Myocyte (in vitro differentiated cells): ENCODE measurements at places on chromosomes 12 and 14.
A peak's percentile ranks its signal among the peaks of the same experiment; 100 is the strongest.

GRCh38 chr14:51962711-51963110, 26.6 kb upstream of the RTRAF start:
- DNase-seq: no peak

GRCh38 chr12:85357609-85358008, 77.6 kb downstream of the ALX1 start:
- DNase-seq: no peak

DNA sequence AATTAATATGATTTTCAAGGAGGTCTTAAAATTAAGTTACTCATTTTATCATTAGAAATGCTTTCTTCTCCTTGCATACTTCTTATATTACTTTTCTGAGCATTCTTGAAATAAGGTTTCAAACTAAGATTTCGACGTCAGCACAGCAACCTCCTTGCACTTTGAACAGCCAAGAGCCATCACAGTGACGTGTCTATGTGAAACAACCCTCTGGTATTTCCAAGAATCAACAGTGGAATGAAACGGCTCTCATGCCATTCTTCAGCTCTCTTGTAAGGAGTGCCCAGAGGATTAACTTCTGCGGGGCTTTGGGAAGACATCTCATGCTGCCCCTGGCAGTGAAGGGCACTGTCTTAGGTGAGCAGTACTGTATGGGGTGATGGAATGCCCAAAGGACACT, 109.2 kb downstream of the EFCAB11 start:
- peak; percentile 52 for DNase-seq

DNA sequence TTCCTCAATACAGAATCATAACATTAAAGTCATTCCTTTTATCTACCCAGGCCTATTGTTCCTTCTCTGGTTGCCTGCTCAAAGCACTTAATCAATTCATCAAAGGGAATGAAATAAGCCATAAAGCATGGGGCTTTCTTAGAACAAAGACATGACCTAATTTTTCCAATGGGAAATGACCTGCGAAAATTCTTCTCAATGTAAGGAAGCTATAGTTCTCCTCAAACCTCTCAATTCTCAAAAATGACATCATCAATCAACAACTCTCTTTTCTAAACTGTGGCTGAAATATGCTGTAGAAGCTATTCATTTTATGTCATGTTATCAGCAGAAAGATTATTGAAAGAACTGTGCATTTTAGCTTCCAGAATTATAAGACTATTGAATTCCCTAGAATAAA, 116.0 kb upstream of the PTPRR start:
- DNase-seq: no peak

- DNase-seq: no peak
Measured at GRCh38 chr12:55915482-55915859, 12.2 kb downstream of the PYM1 start.

- peak; percentile 59 for DNase-seq
Measured at GRCh38 chr14:58747181-58747580, 109.4 kb downstream of the DACT1 start.

GRCh38 chr12:101642115-101643067, 47.6 kb downstream of the MYBPC1 start:
- DNase-seq: no peak

DNA sequence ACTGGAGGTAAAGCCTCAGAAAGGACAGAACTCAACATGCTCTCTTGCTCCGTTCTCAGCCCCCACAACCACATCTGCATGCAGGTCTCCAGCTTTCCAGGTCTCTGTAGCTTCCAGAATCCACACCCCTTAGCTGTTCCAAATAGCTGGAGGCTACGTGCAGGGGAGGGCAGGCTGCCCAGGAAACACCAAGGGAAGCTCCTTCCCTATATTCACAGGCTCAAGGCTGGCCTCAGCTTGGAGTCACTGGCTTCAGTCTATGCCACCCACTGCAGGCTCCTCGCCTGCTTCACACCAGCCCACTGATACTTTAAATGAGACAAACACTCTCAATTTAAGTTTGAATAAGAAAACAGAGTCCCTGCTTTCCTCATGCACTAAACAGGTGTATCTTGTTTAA, 73.3 kb downstream of the ASCL4 start:
- DNase-seq: no peak

DNA sequence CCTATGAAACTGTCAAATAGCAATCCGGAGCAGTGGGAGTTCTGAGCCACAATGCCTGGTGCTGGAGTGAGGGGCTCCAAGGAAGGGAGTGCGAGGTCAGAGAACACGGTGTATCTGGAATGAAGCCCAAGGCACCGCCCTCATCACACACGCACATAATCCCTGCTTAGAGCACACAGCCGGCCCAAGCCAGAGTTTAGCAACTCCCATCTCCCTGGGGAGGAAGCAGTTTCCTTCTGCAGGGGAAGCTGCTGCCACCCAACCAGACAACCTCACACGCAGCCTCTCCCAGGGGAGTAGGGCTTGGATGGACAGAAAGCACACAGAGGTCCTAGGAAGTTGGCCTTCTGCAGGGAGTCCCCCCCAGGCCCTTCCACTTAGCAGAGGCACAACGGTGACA, 31.3 kb downstream of the ACTN1 start:
- DNase-seq: peak; percentile 68

GRCh38 chr12:66976526-66976925, 292.6 kb upstream of the CAND1 start:
- DNase-seq: no peak
